Stomach (tissue), 19 donors: ENCODE measurements at places on chromosomes 1 and 21. TPM values are rescaled to one million over a fixed set of nuclear protein-coding genes. Genes with fewer than 3 reads are reported as not detected.

DNA sequence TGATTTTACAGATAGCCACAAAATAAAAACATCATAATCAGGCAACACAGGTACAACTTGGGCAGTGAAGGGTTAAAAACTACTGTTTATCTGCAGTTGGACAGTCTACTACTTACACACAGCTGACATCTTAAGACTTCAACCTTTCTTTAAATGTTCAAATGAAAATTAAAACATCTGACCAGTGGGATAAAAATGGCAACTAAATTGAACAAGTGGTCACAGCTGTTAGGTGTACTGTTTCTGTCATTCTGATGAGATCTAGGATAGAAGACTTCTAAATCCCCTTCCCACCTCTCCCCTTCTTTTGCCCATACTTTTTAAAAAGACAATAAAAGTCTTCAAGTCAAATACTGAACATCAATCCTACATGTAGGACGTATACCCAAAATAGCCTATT lies 56.2 kb downstream of the ENAH start:
- DNase-seq: no peak

DNA sequence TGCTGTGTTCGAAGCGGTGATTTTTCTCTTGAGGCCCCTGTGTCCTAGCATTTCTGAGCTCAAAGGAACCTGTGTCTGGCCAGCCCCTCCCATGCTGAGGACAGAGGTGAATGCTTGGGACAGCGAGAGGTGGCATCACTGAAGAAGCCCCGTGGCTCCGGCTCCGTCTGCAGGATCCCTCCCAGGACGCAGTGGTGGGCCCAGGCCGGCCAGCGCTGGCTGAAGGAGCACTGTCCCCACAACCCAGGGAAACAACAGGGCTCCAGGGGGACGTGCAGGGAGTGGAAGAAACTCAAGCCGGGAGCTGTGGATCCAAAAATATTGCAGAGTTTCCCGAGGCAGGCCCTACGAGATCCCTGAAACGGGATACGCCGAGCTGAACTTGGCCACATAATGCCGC lies 164.0 kb upstream of the ARHGEF16 start:
- no peak for DNase-seq

DNA sequence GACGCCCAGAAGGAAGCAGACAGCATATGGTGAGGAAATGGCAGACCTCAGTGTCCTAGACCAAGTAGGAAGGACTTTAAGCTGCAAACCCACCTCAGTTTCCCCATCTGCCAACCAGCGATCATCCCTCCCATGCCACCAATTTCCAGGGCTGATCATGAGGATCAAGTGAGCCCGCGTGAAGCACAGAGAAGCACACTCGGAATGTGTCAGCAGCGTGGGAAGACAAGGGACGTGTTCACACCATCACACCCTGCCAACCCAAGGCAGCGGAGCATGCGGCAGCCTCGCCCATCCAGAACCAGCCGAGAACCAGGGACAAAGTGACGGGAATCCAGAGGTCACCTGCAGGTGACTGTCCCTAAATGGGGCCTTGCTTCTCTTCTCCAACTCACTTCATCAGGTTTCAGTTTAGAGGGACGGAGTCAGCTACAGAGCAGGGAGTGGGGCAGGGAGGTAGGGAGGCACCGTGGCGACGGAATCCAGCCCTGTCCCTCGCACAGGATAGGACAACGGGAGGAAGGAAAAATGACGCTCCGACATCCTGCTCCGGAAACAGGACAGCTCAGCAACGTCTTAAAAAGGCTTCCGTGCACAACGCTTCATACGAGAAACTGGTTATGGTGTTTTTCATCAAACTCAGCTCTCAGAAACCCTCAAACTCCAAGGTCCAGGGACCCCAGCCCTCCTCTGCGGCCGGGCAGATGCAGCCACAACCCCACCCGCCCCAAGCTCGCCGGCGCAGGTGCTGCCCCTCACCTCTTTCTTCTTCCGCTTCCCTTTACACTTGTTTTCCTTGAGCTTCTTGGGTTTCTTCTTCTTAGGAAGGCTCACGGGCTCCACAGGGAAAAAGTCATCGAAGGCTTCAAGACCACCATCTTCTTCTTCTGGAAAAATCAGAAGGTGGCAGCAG lies 12.5 kb downstream of the CHD5 start:
- no peak for DNase-seq

DNA sequence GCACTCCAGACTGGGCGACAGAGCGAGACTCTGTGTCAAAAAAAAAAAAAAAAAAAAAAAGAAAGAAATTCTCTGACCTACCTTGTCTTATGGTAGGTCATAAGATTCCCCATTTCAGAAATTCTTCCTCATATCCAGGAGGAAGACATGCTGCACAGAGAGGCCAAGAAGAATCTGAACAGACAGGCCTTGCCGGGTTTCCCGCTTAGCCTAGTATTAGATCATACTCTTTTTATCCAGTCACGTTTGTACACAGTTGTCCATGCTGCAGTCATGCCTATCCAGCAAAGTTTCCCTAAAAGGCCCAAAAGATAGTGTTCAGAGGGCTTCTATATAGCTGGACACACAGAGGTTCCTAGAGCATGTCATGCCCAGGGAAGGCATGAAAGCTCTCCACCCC lies 93.6 kb upstream of the CHODL start:
- no peak for DNase-seq

The SPRR2E gene
- not detected for total RNA-seq

- DNase-seq: peak; percentile 75
Measured at GRCh38 chr1:59707178-59707791, 107.5 kb upstream of the HOOK1 start.

- DNase-seq: no peak
Measured at GRCh38 chr1:165452336-165453130, 7.6 kb upstream of the RXRG start.

The MEGF6 gene
- total RNA-seq: 57.2 TPM

GRCh38 chr1:116553386-116554115 lies 17.3 kb downstream of the CD58 start:
- DNase-seq: no peak

The RIMKLA gene
- 1.9 TPM for total RNA-seq

GRCh38 chr1:103942029-103942428 lies 192.3 kb downstream of the AMY1C start:
- DNase-seq: no peak

The SPRR2G gene
- total RNA-seq: not detected

The PRKCZ gene
- 11.1 TPM for total RNA-seq

GRCh38 chr1:33425900-33426299 lies 5.0 kb downstream of the PHC2 start:
- DNase-seq: no peak

DNA sequence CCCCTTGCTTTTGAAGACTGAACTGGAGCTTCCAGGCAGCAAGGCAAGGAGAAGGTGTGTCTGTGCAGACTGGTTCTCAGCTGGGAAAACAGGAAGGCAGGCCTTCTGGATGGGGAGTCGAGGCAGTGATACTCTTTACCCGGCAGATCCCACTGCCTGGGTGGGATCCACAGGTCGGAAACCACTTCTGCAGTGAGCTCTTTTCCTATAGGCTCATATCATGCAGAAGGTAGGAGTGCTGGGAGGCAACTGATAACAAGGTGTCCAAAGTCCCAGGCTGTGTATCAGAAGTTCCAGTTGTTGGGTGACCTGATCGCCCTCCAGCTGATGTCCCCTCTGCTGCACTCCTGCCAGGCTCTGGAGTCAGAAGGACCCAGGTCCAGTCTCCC lies 17.1 kb downstream of the ACOT11 start:
- peak; percentile 44 for DNase-seq

The AKNAD1 gene
- total RNA-seq: not detected

DNA sequence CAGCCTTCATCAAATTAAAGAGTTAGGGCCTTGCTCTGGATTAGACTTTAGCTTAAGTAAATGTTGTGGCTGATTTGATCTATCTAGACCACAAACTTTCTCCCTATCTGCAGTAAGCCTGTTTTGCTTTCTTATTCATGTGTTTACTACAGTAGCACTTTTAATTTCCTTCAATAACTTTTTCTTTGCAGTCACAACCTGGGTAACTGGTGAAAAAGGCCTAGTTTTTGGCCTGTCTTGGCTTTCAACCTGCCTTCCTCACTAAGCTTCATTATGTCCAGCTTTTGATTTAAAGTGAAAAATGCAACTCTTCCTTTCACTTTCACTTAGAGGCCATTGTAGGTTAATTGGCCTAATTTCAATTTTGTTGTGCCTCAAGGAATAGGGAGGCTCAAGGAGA lies 12.5 kb upstream of the LPGAT1 start:
- DNase-seq: no peak

DNA sequence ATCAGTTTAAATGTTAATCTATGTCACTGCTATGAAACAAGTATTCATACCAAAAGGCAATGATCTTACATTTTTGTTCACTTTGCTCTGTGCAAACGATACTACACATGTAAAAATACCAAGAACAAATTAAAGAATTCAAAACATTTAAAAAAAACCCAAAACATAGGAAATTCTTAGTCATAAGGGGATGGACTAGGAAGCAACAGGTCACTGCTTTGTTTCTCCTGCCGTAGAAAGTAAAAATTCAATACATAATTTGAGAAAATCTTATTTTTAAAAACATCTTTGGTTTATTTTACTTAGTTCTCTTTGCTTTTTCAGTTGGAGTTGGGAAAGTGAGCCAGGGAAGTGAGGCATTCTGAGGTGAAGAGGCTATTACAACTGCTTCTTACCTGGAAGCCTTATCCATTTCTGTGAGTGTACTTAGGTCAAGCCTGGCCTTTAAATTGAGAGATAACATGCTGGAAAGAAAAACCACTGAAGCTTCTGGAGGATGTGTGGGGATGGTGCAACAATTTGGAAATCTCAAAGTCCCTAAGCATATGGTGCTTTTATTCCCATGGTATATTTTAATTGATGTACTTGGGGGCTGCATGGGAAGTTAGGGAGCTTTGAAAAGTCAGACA lies 183.5 kb downstream of the CDC42BPA start:
- DNase-seq: no peak

DNA sequence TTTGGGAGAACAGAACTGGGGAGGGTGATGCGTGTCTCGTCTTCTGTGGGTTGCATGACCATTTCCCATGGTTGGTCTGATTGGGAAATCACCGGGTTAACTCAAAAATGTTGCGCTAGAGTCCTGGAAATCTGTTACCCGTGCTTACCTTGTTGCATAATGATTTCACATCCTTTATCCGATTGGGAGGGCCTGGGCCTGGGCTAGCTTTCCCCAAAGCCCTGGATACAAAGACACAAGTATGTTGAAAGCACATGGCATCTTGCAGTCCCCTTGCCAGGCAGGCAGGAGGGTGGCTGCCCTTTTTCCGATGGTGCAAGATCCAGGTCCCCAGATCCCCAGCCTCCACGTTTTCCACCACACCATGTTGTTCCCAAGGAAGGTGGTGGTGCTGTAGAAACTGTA lies 582 bp downstream of the TRPM2 start:
- no peak for DNase-seq

DNA sequence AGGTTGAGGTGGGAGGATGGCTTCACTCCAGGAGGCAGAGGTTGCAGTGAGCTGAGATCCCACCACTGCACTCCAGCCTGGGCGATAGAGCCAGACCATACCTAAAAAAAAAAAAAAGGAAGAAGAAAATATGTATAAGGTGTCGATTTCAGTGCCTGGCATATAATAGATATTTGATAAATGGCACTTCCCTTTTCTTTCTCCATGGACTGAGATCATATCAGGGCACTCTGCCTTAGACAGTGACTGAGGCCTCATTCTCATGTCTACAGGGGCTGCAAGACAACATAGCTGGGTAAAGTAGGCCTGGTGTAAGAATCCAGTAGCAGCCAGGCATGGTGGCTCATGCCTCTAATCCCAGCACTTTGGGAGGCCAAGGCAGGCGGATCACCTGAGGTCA lies 21.2 kb downstream of the PCAT6 start:
- DNase-seq: no peak

- peak; percentile 84 for DNase-seq
Measured at GRCh38 chr1:24319312-24319863, at the start of gene GRHL3. Gene GRHL3 (plus strand): TSS chr1:24319357. CDS start chr1:24319552, 195 bp downstream.

- no peak for DNase-seq
Measured at GRCh38 chr1:3842912-3843311, 14.1 kb downstream of the CEP104 start.

DNA sequence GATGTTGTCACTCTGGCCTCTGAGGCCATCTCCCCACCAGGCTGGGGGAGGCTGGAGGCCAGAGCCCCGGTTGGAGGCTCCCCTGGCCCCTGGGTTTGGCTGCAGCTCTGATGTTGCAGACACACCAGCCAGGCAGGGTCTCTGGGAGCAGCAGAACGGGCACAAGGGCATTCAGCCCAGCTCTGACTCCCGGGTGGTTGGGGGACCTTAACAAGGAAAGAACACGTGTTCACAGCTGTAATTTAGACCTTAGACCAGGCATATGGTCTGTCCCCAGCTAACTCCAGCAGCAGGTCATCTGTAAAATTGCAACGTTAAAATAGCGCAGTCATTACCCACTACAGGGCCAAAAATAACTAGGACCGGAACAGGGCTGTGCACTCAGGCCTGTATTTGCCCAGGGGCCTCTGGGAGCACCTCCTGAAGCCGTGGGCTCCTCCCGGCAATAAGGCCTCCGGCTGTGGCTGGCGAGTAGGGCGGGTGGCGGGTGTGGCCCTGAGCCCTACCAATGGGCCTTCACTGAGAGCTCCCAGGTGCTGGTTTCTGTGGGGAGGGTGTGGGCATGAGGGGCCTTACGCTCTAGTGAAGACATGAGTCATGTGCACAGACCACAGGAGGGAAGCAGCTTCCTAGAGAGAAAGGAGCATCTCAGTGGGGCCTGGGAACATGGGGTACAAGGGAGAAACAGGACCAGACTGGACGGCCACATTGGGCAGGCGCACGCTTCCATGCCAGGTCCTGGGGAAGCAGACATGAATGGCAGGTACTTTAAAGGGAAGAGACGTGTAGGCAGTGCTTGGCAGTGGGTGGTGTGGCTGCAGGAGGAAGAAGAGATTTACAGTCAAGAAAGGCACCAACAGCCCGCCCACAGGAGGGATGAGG lies 6.1 kb downstream of the LDLRAP1 start:
- peak; percentile 62 for DNase-seq

The ZMYND12 gene
- total RNA-seq: 245 TPM
